Kidney (tissue), 22 donors: ENCODE measurements at places on chromosomes 6 and 20. TPM values are rescaled to one million over a fixed set of nuclear protein-coding genes. Genes with fewer than 3 reads are reported as not detected.

DNA sequence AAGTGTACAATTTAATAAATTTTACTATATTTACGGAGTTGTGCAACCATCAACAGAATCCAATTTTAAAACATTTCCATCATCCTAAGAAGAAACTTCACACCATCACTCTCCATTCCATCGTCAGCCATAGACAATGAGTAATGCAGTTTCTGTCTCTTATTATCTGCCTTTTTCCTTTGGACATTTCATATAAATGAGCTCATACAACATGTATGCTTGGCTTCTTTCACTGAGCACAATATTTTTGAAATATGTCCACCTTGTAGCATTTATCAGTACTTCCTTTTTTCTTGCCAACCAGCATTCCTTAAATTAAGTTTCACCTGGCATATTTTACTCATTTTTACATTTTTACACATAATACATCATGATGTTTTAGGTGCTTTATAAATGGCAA, 22.7 kb upstream of the HIVEP1 start:
- no peak overlapping the region for H3K27ac ChIP-seq
- H3K36me3 ChIP-seq, result no peaks in the 10 kb centered on the region
- no peaks in the 10 kb centered on the region for H3K4me1 ChIP-seq

DNA sequence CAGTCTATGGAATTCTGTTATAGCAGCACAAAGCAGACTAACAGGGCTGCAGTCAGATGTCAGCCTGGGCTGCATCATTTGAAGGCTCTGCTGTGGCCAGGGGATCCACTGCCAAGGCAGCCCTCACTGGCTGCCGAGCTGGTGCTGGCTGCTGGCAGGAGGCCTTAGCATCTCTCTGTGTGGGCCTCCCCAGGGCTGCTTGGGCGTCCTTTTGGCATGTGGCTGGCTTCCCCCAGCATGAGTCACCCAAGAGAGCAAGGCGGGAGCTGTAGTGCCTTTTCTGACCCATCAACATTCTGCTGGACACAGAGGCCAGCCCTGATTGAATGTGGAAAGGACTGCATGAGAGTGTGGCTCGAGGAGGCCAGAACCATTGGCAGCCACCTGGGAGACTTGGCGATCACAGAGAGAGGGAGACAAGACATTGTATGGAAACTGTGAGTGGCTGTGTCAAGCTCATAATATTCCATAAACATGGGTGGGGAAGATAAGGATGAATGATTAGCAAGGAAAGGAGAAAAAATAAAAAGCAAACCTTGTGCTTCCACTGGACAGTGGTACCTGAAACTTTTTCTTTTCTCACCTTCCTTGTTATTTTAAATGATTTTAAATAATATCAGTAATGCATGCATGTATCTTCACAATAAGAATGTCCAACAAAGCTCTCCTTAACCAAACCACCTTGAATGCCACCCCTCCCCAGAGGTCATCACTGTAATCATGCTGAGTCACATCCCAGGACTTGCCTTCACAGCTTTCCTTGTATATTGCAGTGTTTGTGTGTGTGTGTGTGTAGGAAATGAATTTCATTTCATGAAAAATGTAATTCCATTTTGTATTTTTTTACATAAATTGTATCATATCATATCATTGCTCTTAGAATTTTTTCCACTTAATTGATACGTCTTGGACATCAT, 55.0 kb upstream of the VSX1 start:
- H3K4me1 ChIP-seq, result no peaks in the 10 kb centered on the region
- DNase-seq, result no peak
- no peak overlapping the region for H3K4me3 ChIP-seq
- no peak overlapping the region for H3K27ac ChIP-seq
- H3K36me3 ChIP-seq, result no peaks in the 10 kb centered on the region

GRCh38 chr20:63850689-63851547, 10.4 kb upstream of the ABHD16B start:
- H3K4me3 ChIP-seq, result no peak overlapping the region
- H3K36me3 ChIP-seq, result no peaks in the 10 kb centered on the region
- no peak for DNase-seq
- H3K27ac ChIP-seq, result no peak overlapping the region
- H3K27me3 ChIP-seq, result no peaks in the 10 kb centered on the region
- peaks cover 5% of the 10 kb centered on the region for H3K4me1 ChIP-seq

GRCh38 chr20:20261159-20261558, 106.7 kb upstream of the INSM1 start:
- H3K27ac ChIP-seq, result no peak overlapping the region
- H3K4me1 ChIP-seq, result no peaks in the 10 kb centered on the region
- H3K4me3 ChIP-seq, result no peak overlapping the region
- H3K36me3 ChIP-seq, result no peaks in the 10 kb centered on the region
- DNase-seq, result no peak
- no peaks in the 10 kb centered on the region for H3K27me3 ChIP-seq

DNA sequence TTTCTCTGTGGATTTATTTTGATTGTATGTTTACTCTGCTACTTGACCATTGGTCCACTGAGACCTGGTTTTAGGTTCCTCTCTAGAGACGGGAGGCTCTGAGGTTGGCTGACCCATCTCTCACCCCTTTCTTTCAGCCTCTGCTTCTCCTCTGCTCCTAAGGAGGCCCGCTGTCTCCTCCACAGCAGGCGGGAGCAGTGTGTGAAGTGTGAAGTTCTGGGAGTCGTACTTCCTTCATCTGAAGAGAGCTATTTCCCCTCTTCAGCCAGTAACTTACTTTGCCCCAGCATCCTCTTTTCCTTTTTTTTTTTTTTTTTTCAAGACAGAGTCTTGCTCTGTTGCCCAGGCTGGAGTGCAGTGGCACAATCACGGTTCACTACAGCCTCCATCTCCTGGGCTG, 21.1 kb downstream of the PDRG1 start:
- no peaks in the 10 kb centered on the region for H3K4me1 ChIP-seq
- H3K36me3 ChIP-seq, result no peaks in the 10 kb centered on the region
- H3K4me3 ChIP-seq, result no peak overlapping the region
- no peak for DNase-seq
- no peak overlapping the region for H3K27ac ChIP-seq
- no peaks in the 10 kb centered on the region for H3K27me3 ChIP-seq

DNA sequence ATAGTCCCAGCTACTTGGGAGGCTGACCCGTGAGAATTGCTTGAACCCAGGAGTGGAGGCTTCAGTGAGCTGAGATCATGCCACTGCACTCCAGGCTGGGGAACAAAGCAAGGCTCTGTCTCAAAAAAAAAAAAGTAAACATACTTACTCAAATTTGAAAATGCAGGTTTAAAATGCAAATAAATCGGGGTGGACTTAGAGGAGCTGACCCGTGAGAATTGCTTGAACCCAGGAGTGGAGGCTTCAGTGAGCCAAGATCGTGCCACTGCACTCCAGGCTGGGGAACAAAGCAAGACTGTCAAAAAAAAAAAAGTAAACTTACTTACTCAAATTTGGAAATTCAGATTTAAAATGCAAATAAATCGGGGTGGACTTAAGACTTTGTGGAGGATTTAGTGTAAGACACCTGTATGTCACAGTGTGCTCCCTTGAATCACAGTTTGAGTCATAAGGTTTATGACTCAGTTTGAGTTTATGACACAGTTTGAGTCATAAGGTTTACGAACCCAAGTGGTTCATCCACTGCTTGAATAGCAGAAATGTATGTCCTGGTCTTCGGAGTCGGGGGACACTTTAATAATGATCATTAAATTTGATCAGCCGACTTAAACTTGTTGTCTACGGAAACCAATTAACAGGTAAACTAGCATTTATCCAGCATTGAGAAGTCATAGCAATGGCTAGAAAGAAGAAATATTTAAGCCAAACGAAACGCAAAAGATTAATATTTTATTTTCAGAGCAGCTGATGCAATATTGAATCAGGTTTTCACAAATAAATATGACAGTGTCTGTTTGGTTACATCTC, 6.8 kb upstream of the MRPS10 start:
- DNase-seq, result no peak
- H3K4me1 ChIP-seq, result peaks cover 18% of the 10 kb centered on the region
- no peaks in the 10 kb centered on the region for H3K36me3 ChIP-seq
- H3K27ac ChIP-seq, result no peak overlapping the region
- H3K4me3 ChIP-seq, result no peak overlapping the region

DNA sequence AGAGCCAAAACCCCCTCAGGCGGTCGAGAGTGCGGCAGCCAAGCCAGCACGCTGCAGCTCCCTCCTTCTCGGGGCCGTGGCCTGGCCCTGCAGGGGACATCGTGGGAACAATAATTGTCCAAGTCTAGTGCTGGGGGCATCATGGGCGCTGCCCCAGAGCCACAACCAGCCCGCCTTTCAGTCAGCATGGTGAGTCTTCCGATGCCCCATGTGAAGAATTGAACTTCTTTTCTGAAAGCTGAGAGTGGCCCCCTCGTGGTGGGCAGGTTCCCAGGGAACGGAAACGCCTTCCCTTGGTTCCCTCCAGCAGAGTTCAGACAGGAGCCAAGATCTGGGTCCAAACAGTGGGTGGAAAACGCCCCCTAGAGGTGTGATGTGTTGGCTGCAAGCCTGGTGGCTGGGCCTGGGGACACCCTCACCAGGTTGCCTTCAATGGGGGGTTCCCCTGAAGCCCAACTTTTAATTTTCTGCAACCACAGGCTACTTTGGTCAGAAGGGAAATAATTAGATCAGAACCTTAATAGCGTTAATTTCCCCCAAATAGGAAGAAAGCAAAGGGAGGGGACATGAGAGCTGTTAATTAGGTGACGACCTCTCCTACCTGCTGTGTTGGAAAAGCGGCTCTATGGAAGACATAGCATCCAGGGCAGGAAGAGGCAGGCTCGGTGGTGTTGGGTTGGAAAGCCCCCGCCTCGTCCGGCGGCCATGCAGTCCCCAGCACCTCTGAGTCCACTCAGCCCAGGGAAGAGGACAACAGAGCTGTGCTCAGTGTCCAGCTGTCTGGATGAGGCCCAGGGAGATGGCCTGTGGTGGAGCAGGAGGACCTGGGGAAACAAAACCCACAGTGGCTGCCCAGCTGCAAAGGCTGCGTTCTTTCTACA, 4.7 kb upstream of the MRGBP start:
- H3K36me3 ChIP-seq, result no peaks in the 10 kb centered on the region
- no peak overlapping the region for H3K27ac ChIP-seq
- no peaks in the 10 kb centered on the region for H3K27me3 ChIP-seq
- H3K4me3 ChIP-seq, result no peak overlapping the region
- peak; percentile 94 for DNase-seq

The ARFGAP1 gene
- 84.3 TPM for total RNA-seq

The HLA-F gene
- total RNA-seq, result 87.8 TPM

The DPPA5 gene
- total RNA-seq, result not detected

The SNTA1 gene
- 12.2 TPM for total RNA-seq

The HLA-DQB1 gene
- total RNA-seq, result 13.8 TPM

The ESR1 gene
- total RNA-seq, result 5.2 TPM

The SYNCRIP gene
- 109 TPM for total RNA-seq

The NRSN1 gene
- not detected for total RNA-seq

The HMGCLL1 gene
- total RNA-seq, result 0.94 TPM

The SIRPB2 gene
- total RNA-seq, result 8.2 TPM
